ENCODE measurements at places on chromosomes 3 and 15.

GRCh38 chr15:75646944-75647364 lies 758 bp upstream of the SNX33 start:
- no peak for DNase-seq

DNA sequence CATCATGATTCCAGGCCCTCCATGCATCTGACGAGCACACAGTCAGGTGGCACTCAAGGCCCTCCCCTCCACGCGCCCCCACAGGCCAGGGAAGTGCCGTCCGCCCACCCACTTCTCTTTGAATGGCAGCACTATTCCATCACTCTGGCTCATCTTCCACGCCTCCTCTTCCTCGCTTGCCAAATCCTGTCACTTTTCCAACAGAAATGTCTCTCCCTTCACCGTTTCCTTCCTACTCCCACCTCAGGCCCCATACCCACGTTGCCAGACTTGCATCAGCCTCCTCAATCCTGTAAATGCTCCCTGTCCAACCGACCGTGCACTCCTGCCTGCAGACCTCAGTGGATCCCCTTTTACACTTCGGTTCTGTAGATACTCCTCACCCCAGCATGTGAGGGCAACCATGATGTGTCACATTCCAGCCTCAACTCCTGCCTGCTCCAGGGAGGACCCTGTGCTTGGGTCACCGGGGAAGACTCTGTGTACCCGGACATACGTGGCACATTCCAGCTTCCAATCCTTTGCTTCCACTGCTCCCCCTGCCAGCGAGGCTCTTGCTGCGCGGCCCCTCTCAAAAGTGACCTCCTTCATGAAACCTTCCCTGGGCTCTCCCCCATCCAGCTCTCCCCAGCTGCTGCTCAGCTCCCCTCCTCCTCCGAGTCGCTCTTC lies 29.6 kb downstream of the ADCY5 start:
- no peak for DNase-seq

GRCh38 chr15:38294126-38294525 lies 41.5 kb downstream of the SPRED1 start:
- DNase-seq, result no peak

GRCh38 chr3:148790370-148790769 lies 37.2 kb upstream of the CPB1 start:
- DNase-seq, result no peak

GRCh38 chr15:27070841-27071240 lies 99.9 kb downstream of the GABRG3 start:
- no peak for DNase-seq

Measured in SK-MEL-5 (cell line).